AG08395 (cell line): ENCODE measurements at places on chromosomes 1 and 21.
A peak's percentile ranks its signal among the peaks of the same experiment; 100 is the strongest.

DNA sequence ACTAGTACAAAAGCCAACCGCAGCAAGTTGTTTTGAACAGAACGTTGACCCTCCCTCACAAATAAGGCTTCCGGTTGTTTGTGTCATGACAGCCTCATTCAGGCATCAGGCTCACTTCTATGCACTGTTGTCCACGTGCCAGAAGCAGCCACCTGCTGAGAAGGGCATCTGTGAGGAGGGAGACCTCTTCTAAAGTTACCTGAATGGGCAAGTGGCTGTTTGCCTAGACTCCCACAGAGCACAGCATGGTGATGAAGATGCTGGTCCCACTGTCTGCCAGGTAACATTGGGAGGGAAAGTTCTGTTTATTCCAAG, 176.1 kb downstream of the CLIC6 start:
- no peak for DNase-seq

GRCh38 chr1:222583079-222583478, 6.7 kb downstream of the TAF1A start:
- no peak for DNase-seq

DNA sequence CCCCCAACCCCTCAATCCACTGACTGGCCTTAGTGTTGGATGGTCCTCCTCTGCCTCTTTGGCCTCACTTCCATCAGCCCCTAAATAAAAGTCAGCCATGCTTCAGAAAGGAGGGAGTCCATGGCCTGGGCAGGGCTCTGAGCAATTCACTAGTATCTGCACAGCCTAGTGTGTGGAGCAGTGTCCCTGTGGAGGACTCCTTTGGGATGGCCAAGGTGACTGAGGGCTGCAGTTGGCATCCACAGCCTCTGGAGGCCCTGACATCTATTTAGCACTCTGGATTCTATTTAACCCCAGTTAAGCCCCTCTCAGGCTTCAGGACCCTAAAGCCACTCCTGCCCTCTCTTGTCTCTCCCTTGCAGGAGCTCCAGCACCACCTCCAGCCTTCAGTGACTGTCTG, 3.6 kb downstream of the THEM5 start:
- no peak for DNase-seq

GRCh38 chr21:34526241-34526617, 14.2 kb upstream of the KCNE1 start:
- DNase-seq, result peak; percentile 15

GRCh38 chr1:220511179-220511578, 16.8 kb upstream of the MARK1 start:
- DNase-seq, result no peak

- no peak for DNase-seq
Measured at GRCh38 chr1:52037402-52037814, 3.8 kb upstream of the KTI12 start.

DNA sequence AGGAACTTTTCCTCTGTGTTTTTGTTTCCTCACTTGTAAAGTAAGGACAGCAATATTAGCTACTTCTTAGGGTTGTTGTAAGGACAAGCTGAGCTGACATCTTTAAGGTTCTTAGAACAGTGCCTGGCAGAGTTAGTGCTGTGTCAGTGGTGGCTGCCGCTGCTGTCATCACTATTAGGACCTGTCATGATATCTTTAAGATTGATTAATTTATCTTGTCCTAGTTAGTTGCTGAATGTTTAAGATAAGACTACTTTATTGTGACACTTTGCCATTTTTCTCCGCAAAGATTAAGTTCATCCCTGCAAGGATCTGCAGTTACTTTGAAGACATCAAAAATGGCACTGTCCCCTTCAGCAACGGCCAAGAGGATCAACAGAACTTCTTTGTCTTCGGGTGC, 40.1 kb upstream of the GPR88 start:
- DNase-seq, result no peak
